ENCODE measurements at places on chromosomes 11 and 22.

DNA sequence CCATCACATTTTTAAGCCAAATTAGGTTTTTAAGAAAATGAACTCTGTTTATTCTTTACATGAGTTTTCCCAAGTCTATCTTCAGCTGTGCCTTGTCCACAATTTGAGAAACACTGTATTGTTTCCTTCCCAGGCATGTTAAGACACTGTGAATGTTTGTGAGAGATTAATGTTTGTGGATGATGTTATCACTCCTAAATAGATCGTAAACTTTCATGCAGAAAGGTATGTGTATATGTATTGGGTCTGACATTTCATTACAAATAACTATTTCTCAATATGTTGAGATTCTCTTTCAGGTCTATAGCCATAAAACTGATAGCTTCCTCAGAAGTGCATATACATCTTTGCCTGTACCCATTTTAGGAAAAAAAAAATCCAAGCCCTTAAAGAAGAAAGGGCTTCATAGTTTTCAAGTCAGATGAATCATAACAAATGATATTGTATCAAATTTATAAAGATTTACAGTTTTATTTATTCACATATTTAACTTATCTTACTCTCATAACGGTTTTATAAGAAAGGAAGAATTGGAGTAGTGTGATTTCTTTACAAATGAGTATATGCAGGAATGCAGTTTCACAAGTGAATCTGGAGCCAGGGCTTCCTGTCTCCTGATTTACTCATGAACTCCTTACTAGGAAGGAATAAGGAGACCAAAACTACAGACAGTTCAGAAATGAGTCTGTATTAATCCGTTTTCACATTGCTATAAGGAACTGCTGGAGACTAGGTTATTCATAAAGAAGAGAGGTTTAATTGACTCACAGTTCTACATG, 11.2 kb downstream of the OR8D1 start:
- no peak for DNase-seq

- no peak for DNase-seq
These were observed 3.6 kb upstream of the TOM1 start for GRCh38 chr22:35296051-35296450.

- no peak for DNase-seq
These were observed 18.4 kb downstream of the MTMR3 start for GRCh38 chr22:29901354-29901753.

- no peak for DNase-seq
These were observed 15.4 kb upstream of the TMEM191C start for GRCh38 chr22:21451545-21452520.

GRCh38 chr22:20238536-20238900, 29.6 kb downstream of the RTN4R start:
- DNase-seq, result no peak

GRCh38 chr11:67301951-67302516, 1.3 kb upstream of the SSH3 start:
- no peak for DNase-seq

Measured in stimulated activated CD8-positive, alpha-beta memory T cell treated with anti-CD3 and anti-CD28 coated beads, Interleukin-7, amount 100 ng/mL, for 4 hours (primary cell).